ENCODE measurements at places on chromosomes 4 and X.

DNA sequence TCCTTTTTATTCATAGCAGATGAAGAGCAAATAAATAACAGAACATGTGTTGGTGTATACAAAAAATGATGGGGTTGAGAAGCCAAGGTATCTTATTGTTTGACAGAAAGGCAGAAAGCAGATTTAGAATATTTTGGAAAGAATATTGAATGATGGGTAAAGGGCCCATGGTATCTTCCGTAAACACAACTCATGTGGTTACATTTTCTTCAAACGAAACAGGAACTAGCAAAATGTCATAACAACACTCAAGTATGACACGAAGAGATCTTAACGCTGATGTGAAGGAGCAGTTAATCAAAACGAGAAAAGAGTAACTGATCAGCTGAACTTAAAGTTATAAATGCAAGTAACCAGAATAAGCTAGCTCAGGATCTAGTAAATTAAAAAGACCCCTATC is 195.7 kb upstream of the GK2 start:
- DNase-seq = no peak

GRCh38 chrX:65690057-65690855 is 22.8 kb downstream of the MSN start:
- no peak for DNase-seq

- no peak for DNase-seq
Measured at GRCh38 chr4:3867403-3868100, 101.4 kb downstream of the ADRA2C start.

GRCh38 chrX:48470110-48470832 is at the start of gene SLC38A5:
Gene SLC38A5, minus strand, starts transcription at chrX:48470260. Its CDS starts 2,336 bp downstream, at chrX:48467924.
- no peak for DNase-seq

DNA sequence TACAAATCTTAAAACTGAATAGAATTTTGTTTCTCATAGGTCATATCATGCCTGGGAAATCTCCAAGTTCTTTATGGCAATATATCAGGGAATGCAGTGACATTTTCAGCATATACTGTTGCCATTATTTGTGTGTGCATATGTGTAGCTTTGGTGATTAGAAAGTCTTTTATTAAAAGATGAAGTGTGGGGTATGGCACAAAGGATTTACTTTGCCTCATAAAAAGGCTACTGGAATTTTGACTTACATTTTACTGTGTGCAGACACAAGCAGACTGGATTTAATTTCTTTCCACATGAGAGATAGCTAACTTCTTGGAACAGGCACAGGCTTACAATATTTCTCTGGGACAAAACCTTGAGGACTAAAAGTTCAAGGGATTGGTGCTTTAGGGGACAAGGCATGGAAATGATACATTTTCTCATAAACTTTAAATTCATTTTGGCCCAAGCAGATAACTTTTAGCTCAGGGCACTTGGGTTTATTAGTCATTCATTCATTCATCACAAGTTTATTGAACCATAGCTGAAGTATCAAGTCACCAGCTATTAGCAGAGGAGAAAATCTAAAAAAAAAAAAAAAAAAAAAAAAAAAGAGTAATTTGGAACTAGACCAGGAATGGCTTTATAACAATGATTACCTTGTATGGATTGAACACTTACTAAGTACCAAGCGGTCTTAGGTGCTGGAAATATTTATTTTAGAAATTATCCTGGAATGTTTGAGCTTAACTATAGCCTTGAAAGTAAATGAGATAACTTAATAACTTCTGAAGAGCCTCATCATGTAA is 191.5 kb downstream of the SLIT2 start:
- DNase-seq = no peak

DNA sequence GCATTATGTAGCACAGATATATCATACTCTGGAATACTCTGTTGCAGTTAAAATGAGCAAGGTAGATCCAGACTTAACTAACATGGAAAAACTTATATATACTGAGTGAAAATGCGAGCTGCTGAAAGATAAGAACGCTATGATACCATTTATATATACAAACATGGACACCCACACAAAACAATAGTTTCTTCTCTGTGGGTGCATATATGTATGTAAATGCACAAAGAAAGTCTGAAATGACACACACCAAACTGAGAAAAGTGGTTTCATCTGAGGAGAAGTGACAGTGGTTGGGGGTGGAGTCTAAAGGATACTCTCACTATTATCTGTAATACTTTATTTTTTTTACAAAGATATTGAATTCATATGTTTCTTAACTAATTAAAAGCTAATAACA is 12.2 kb upstream of the FGF2 start:
- no peak for DNase-seq
